ENCODE measurements at places on chromosomes 1 and 21.
A peak's percentile ranks its signal among the peaks of the same experiment; 100 is the strongest.

- DNase-seq: no peak
Observed at GRCh38 chr1:32138965-32139364, 31.1 kb downstream of the KPNA6 start.

- DNase-seq: peak; percentile 20
Observed at GRCh38 chr1:117710710-117711109, 104.9 kb downstream of the TENT5C start.

GRCh38 chr1:15100121-15100879 lies 53.2 kb upstream of the TMEM51 start:
- DNase-seq: peak; percentile 66

DNA sequence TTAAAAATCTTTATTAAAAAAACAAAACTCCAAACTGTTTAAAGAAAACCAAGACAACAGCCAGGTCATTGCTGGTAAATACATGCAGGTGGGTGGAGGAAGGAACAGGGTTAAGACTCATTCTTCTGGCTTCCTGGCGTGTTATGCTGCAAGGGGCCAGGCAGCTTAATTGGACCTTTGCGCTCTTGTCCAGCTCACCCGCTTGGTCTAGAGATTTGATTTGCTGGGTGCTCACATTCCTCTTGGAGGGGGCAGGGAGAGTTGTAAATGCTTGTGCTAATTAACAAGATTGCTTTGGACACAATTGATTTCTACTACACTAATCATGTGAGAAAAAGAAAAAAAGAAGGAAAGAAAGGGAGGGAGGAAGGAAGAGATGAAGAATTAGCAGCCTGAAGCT lies 10.5 kb downstream of the CEP104 start:
- DNase-seq: no peak

GRCh38 chr1:66217021-66217420 lies 316.9 kb upstream of the SGIP1 start:
- DNase-seq: no peak

- no peak for DNase-seq
Observed at GRCh38 chr1:182087719-182088350, 26.3 kb upstream of the ZNF648 start.

DNA sequence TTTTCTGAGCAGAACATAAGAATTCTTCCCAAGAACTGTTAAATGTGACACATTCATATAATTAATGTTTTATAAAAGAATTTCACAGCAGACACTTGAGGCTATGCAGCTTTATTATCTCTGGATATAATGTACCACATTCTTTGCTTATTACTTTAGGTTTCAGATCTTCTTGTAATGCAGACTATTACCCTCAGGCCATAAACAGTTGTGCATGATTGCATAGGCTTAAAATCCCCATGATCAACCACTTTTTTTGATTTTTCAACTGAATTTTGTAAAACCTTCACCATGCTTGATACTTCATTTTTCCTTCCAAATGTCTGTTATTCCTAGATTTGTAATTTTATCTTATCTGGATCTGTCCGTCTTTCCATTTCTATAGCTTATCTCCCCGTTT lies 1355.7 kb downstream of the BRINP3 start:
- DNase-seq: no peak

GRCh38 chr1:215891266-215892057 lies 324.4 kb downstream of the KCTD3 start:
- no peak for DNase-seq

DNA sequence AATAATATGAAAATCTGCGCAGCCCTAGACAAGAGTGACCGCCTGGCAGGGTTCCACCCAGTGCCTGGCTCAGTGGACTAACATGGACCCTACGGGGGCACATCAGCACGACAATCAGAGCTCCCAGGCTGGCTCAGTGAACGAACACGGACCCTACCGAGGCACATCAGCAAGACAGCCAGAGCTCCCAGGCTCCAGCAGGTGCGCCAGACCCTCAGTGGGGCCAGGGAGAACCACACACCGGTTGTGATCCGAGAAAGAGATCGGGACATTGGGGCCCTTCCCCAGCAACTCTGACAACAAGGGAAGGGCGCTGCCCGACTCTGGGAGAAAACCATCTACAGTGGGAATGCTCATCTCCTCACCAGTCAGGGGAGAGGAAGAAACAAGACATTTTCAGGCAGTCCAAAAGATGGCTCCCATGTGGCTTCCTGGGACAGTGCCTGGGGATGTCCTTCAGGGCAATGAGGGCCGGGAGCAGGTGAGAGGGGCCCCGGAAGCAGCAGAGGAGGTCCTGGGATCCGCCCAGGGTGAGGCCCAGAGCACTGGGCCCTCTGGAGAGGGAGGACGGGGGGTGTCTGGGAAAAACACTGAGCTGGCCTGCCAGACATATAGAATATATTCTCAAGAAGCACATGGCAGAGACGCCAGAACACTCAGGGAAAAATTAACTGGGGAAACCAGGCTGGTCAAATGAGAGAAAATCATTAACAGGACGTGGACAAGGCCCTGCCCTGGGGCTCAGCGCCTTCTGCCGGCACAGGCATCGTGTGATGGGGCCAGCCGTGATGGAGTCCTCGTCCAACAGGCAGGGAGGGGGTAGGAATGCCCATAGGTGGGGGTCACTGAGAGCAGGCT lies 4.8 kb downstream of the ARHGEF16 start:
- DNase-seq: no peak

GRCh38 chr1:19747761-19748160 lies 52.0 kb downstream of the TMCO4 start:
- DNase-seq: no peak

GRCh38 chr1:175818929-175819328 lies 75.5 kb upstream of the TNR start:
- no peak for DNase-seq

- DNase-seq: peak; percentile 83
Observed at GRCh38 chr1:206933333-206933945, 11.7 kb upstream of the FCMR start.

DNA sequence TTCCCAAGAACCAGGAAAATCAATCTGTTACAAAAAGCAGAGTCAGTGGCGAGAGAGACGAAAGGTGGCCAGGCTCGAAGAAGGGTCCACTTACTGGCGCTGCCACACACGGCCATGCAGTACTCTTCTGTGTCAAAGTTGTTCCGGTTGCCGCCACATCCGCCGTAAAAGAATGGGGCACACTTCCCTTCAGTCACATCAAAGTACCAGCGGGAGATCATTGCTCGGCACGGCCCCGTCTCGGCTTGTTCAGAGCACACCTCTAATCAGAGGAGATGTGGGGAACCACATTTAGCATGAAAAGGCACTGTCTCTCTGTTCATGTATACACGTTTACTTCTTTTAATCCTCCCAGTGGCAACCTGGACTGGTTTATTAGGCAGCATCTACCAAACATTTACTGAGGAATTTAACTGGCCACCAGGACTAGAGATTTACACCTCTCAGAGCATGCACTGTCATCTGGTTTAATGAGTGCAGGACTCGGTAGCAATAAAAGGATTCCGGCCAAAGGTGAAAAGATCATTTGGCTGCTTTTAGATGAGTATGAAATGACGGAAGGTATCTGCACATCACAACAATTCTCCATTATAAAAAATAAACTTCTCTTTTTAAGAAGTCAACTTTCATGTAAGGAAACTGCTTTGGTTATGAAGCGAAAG lies 170.5 kb downstream of the APP start:
- peak; percentile 63 for DNase-seq

DNA sequence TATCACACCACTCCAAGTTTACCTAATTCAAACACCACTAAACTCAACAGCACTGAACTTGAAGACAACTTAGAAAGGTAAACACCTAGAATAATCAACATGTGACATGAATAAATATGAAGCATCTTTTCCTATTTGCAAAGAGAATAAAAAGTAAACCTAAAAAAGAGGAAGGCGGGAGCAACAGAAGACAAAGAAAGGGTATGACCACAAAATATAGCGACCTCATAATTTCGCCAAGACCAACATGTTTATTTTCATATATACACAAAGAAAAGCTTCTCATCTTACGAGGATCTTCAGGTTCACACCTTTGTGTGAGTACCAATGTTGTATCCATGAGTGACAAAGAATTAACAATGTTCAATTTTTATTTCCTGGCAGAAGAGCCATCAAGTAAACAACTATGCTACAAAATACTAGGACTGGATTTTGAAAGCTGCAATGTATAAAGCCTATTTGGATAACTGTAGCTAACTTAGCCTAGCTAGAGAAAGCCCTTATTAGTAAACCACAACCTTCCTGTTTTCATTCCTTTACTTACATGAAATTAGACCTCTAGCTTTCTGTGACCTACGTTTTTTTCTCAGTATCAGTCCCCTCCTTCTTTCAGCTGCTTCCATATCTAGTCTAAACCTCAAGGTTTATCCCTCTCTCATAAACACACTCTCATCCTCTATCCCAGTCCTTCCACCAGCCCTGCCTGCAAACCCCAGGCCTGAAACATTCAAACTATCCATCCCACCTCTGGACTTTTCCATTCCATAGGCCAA lies 21.3 kb upstream of the PHTF1 start:
- no peak for DNase-seq

DNA sequence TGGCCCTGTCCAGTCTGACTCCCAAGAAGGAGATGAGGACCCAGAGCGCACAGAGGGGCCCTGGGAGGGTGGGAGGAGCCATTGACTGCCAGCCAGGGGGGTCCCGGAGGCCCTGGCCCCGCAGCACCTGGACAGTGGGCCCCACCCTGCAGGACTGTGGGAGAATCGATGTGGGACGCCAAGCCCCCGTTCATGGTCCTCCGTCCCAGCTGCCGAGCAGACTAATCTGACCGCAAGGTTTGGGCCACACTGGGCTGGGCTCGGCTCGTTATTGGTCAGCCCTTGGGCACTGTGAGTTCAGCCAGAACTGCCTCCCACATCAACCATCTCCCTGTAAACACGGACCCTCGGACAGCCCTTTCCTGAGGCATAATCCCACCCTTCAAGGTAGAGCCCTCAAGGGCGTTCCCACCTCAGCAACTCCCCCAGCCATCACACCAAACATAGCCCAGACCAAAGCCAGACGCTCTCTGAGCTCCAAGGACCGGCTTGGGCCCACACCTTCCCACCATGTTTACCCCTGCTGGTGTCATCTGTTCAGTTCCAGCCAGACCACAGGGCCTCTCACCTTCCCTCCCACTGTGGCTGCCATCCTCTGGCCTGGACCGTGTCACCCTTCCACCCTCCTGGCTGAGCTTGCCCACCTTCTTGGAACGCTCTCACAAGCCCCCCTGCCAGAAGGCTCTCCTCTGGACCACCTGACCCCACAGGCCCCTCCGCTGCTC lies 16.2 kb upstream of the POFUT2 start:
- DNase-seq: no peak

DNA sequence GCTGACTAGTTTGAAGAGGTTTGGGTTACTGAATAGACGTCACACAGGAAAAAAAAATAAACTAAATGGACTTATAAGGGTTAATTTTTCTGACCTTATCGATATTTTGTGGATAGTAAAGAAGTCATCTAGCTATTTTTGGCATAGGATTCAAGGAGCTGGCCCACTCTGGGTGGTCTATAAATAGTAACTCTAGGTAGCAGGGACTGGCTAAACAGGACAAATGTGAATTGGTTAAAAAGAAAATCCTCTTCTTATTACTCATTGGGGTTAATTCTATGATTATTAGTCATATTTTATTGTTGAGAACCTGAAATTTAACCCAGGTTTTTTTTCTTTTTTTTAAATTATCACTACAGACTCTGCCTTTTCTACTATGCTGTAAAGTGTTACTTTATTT lies 61.7 kb downstream of the ATF6 start:
- DNase-seq: no peak

DNA sequence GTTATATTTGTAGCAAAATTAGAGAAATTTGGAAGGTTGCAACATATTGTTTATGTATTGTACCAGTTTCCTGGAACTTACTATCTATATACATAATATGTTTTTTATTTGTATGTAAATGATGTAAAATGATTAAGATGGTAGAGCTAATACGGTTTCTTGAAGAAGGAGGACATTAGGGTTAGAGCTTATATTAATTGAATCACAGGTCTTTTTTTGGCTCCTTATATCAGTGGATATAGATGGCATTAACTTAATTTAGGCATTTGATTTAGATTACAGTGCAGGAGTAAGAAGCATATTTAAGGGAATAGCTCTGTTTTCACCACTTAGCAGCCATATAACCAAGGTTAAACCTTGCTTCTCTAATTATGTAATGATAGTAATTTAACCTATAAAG lies 357.7 kb downstream of the USP25 start:
- DNase-seq: no peak

DNA sequence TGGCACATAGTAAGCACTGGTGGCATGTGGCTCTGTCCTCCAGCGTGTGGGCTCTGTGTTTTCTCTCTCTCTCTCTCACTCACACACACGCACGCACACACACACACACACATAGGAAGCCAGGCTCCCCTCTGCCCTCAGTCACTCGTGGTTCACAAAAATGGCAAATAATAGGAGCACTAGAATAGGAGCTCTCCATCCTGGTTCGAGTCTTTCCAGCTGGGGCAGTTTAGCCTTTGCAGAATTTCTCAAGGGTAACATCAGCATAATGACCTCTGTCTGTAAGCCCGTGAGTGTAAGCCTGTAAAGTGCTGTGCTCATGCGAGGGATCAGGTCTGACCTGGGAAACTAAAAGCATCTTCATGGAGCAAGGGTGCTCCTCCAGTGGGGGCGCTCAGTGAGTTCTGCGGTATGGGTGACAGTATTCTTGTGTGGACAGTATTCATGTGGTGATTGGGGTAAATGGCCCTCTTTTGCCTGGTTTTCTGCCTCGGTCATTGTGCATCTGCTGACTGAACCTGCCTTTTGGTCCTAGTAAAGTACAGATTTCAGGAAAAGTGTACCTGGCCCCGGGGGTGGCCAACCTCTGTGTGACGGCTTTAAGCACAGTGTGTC lies 842 bp upstream of the ZC3H12A start:
- peak; percentile 61 for DNase-seq

DNA sequence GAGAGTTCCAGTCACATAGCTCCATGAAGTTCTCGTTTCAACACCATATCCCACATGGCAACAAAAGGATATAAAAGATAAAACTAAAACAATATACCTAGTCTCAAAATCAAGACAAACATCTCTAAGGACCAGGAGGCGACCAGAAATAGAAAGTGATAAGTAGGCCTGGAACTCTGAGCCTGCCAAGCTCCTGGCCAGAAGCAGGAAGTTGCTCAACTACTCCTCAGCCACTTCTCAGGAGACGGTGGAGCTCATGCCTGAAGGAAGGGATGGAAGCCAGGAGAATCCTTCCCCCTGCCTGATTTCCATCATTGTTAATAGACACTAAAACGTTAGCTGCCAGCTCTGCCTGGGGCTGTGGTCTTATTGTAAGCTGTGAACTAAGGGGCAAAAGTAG lies 94.7 kb downstream of the DISP1 start:
- no peak for DNase-seq

GRCh38 chr1:212968368-212968863 lies 18.1 kb downstream of the VASH2 start:
- DNase-seq: no peak

DNA sequence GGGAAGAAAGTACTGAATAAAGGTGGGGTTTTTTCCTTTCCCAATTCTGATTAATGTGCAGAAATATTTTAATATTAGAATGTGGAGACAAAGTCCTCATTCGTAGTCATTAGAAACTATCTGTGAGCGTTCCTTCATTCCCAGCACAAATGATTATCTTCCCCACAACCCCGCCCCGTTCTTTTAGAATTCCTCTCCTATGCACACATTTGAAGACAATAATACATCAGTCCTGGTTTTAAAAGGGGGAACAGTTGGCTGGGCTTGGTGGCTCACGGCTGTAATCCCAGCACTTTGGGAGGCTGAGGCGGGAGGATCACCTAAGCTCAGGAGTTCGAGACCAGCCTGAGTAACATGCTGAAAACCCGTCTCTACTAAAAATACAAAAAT lies 876 bp downstream of the ALDH9A1 start:
- DNase-seq: no peak
